ENCODE measurements at places on chromosomes 5 and 9. TPM values are rescaled to one million over a fixed set of nuclear protein-coding genes. Genes with fewer than 3 reads are reported as not detected.
A peak's percentile ranks its signal among the peaks of the same experiment; 100 is the strongest.

DNA sequence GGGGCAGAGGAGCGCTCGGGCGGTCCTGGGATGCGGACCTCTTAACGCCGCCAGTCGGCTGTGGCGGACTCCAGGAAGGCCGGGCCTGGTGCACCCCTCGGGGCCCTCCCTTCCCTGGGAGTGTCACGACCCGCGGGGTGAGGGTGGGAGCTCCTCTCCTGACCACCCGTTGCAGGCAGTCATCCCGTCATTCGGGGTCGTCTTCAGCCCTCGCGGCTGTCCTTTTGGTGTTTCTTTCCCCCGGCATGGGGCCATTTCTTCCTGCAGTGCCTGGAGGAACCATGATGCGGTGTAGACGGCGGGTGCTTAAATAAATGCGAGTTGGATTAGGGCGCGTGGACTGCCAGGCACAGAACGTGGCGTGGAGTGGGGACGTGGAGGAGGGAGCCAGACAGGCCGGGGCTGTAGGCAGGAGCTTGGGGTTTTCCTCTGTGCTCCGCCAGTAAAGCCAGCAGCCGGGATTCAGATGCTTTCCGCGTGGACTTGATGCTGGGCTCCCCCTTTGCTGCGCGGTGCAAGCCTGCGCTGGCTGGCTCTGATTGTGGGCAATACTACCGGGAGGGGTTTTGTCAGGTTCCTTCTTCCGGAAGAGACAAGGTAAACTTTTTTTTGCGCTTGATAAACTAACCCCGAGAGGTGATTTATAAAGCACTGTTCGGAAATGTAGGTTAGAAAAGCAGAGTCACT, 868 bp downstream of the KDM4C start:
- peak; percentile 66 for DNase-seq

Gene GRPEL2
- 39.7 TPM for total RNA-seq

DNA sequence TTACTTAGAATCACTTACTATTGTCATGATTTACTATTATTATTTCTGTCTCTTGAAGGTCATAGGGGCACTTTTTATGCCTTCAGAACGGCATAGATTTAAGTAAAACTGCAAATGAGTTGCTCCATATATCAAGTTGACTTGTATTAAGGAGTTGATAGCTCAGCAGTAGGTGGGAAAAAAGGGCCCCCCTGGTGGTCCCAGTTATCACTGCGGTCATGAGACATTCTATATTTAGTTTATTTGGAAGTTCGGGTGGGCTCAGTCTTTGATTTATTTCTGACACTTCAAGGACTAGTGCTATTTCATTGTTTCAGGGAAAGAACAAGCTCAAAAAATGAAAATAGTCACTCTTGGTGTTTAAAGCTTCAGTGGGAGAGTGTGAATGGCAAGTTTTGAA, 159.3 kb downstream of the SLC24A2 start:
- DNase-seq = no peak

GRCh38 chr5:96563816-96564215, 98.4 kb upstream of the CAST start:
- peak; percentile 47 for DNase-seq

DNA sequence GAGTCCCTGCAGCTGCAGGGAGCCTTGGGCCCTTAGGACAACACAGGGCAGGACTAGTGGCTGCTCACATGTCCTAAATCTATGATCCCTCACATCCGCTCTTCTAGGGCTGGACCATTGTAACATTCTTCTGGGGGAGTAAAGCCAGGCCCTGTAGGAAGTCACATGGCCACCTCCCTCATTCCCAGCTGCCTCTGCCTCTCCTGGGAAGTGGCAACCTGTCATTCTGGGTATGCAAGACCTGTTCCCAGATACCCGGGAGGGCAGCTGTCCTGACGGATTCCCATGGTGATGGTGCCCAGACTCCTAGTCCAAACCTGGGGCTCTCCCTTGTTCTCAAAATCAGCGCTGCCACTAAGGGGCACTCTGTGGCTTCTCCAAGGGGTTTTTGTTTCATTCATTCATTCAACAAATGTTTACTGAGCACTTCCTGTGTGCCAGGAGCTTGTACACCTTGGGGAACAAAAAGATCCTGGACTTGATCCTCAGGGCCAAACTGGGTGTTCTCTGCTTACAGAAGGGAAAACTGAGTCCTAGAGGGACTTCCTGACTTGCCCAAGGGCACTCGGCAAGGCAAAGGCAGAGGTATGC, 85.6 kb downstream of the PSD2 start:
- DNase-seq = no peak

Gene PCDHB5
- total RNA-seq = 1.8 TPM

- DNase-seq = no peak
Observed at GRCh38 chr9:93028448-93029006, 30.0 kb upstream of the SUSD3 start.

- DNase-seq = no peak
Observed at GRCh38 chr9:13023498-13023897, 248.7 kb downstream of the LURAP1L start.

DNA sequence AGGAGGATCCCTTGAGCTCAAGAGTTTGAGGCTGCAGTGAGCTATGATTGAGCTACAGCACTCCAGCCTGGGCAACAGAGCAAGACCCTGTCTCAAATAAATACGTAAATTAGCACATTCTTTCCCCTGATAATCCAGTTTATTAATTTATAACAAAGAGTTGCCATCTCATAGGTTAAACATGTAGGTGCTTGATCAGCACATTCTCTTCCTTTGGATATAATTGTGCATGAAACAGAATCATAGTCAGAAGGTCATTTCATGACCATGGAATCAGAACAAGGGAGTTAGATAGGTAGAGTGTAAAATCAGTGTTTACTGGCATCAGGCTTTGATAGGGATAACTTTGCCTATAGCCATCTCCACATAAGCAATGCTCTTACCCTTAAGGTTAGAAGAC, 43.0 kb upstream of the KIAA1958 start:
- DNase-seq = no peak

Gene GABRA6
- under 0.01 TPM for total RNA-seq

DNA sequence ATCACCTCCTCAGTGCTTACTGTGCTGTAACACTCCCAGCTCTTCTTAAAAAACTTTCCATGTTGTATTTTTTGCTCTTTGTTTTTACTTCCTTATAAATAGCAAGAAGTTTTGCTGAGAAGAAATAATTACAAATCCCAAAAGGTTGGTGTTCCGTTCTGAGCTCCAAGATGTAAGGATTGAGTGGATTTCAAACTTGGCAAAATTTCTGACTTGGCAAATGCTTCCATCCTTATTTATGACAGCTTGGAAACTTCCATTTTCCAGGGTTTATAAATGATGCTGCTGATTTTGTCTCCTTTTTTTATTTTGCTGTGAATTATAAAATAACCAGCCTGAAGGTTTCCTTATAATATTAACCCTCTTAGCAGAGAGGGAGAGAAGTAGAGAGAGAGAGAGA, 151.9 kb downstream of the NTRK2 start:
- DNase-seq = no peak

- DNase-seq = peak; percentile 13
Observed at GRCh38 chr5:121138495-121138907, 674.4 kb downstream of the PRR16 start.

GRCh38 chr5:44539602-44539919, 150.3 kb upstream of the FGF10 start:
- DNase-seq = no peak

GRCh38 chr5:17461793-17462192, 36.2 kb upstream of the TAF11L2 start:
- no peak for DNase-seq

- peak; percentile 31 for DNase-seq
Observed at GRCh38 chr5:148620696-148621095, 33.6 kb downstream of the HTR4 start.

GRCh38 chr5:1830571-1831228, 29.5 kb downstream of the NDUFS6 start:
- DNase-seq = no peak

DNA sequence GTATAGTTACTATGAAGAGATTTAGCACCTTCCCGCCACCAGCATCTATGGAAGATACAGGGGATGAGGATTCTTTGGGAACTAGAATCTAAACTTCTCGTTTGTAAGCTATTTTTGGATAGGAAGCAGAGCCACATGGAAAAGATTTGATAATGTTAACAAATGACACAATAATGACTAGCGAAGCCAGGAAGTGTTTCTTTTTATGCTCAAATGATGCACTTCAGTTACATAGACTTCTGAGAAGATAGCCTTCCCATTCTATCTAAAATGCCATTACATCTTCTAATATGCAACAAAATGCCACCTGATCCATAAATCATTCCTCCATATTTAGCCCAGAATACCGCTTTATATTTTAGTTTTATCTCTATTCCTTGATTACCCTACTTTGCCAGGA, 17.0 kb upstream of the TNC start:
- DNase-seq = no peak

GRCh38 chr5:115888027-115888426, 46.3 kb downstream of the AP3S1 start:
- peak; percentile 16 for DNase-seq
